Activated T-helper 2 cell treated with anti-CD3 and anti-CD28 coated beads, Interferon-gamma antibody, Interleukin-2, Interleukin-4, amounts not matched to agents 10 μg/mL and 5 μg/mL and 100 μg/mL, durations not matched to agents 14 hours and 24 hours and 36 hours (primary cell): ENCODE measurements at places on chromosomes 2 and 18. TPM values are rescaled to one million over a fixed set of nuclear protein-coding genes. Genes with fewer than 3 reads are reported as not detected.

DNA sequence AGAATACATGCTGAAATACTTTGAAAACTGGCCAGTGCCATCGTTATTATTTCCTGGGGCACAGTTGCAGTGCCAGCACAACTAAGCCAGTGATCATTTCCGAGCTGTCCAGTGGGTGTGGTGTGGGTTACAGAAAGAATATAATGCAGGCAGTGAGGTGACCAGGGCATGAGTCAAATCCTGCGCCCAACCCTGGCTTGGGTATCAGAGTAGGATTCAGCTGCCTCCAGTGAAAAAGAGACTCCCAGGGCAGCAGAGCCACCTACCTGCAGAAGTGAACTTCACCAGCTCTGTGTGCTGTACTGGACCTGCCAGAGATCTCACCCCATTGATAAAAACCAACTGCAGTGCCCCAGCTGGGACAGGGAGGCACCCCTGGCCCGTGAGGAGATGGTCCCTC, 18.0 kb downstream of the SLC9A2 start:
- peaks cover 8% of the 10 kb centered on the region for H3K27me3 ChIP-seq
- H3K4me1 ChIP-seq = peaks cover 3% of the 10 kb centered on the region
- H3K4me3 ChIP-seq = no peak overlapping the region
- no peak overlapping the region for H3K27ac ChIP-seq

DNA sequence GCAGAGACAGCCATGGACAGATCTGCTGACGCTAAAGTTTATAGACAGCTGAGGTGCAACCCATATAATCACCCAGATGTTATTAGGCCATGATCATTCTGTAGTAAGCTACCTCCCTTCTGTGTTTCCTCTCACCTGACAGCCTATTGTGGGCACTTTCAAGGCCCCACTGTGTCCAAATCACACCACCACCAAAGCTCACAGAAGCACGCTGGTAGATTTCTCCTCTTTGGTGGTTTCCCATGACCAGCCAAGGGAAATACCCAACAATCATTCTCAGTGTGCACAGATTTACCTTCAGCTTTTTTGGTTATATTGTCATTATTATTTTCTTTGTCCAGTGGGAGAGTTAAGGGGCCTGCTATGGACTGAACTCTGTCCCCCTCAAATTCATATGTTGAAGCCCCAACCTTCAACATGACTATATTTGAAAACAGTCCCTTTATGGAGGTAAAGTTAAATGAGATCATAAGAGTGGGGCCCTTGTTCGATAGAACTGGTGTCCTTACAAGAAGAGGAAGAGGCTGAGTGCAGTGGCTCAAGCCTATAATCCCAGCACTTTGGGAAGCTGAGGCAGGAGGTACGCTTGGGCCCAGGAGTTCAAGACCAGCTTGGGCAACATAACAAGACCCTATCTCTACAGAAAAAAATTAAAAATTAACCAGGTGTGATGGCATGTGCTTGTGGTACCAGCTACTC, 74.0 kb upstream of the MSH6 start:
- no peak for DNase-seq
- no peaks in the 10 kb centered on the region for H3K4me1 ChIP-seq
- H3K36me3 ChIP-seq = no peaks in the 10 kb centered on the region
- H3K27me3 ChIP-seq = no peaks in the 10 kb centered on the region
- H3K4me3 ChIP-seq = no peak overlapping the region

DNA sequence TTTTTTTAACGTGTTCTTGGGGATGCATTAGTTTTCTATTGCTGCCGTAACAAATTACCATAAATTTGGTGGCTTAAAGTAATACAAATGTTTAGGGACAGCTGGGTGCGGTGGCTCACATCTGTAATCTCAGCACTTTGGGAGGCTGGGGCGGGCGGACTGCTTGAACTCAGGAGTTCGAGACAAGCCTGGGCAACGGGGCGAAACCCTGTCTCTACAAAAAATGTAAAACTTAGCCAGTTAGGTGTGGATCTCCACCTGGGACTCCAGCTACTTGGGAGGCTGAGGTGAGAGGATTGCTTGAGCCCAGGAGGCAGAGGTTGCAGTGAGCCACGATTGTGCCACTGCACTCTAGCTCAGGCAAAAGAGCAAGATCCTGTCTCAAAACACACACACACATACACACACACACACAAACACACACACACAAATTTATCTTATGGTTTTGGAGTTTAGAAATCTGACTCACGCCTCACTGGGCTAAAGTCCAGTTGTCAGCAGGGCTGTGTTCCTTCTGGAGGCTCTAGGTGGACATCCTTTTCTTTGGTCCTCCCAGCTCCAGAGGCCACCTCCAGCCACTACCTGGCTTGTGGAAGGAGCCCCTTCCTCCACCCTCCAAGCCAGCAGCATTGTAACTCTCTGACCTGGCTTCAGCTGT, 76.1 kb downstream of the SEPTIN10 start:
- H3K27me3 ChIP-seq = peaks cover 23% of the 10 kb centered on the region
- no peaks in the 10 kb centered on the region for H3K4me1 ChIP-seq
- H3K27ac ChIP-seq = no peak overlapping the region
- H3K36me3 ChIP-seq = no peaks in the 10 kb centered on the region

- peak overlapping the region; percentile 85 for H3K4me3 ChIP-seq
- peak overlapping the region; percentile 95 for H3K27ac ChIP-seq
- H3K36me3 ChIP-seq = no peaks in the 10 kb centered on the region
- H3K27me3 ChIP-seq = no peaks in the 10 kb centered on the region
- H3K4me1 ChIP-seq = peaks cover 79% of the 10 kb centered on the region
These were observed 148.2 kb upstream of the ITGA4 start for GRCh38 chr2:181308766-181309515.

The NOL4 gene
- total RNA-seq = not detected in 2 replicates

The MYL1 gene
- total RNA-seq = not detected in 2 replicates

- H3K27me3 ChIP-seq = no peaks in the 10 kb centered on the region
- H3K4me3 ChIP-seq = no peak overlapping the region
- peaks cover 55% of the 10 kb centered on the region for H3K36me3 ChIP-seq
- peaks cover 67% of the 10 kb centered on the region for H3K4me1 ChIP-seq
These were observed 20.8 kb downstream of the TNFRSF11A start for GRCh38 chr18:62345909-62346308.

The PKDCC gene
- total RNA-seq = 0.11 TPM in 1 of 2 replicates, not detected in the other

The CIB4 gene
- not detected in 2 replicates for total RNA-seq

The GNLY gene
- total RNA-seq = 21.9 and 23.5 TPM in 2 replicates

The STK11IP gene
- total RNA-seq = 32.5 and 38.1 TPM in 2 replicates

- DNase-seq = no peak
- no peak overlapping the region for H3K27ac ChIP-seq
- peaks cover 20% of the 10 kb centered on the region for H3K4me1 ChIP-seq
- peak overlapping the region; percentile 61 for H3K4me3 ChIP-seq
These were observed 1.9 kb upstream of the TMEFF2 start for GRCh38 chr2:192196421-192197194.

DNA sequence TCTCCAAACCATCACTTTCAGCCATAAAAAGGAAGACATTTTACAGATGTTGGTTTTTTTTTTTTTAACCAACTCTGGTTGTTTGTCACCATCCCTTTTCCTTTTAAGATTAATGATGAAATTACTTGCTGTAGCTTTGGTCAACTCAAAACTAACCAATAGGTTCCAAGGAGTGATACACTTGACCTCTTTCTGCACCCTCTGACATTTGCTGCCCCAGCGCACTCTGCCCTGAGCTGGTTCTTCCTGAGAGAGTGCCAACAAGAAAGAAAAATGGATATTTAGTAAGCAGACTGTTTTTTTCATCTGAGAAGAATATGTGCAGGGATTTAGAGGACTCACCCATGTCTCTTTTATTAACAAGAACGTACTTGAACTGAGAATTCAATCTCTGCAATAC, 520.0 kb downstream of the TXNL1 start:
- no peak for DNase-seq
- H3K4me3 ChIP-seq = no peak overlapping the region
- H3K36me3 ChIP-seq = no peaks in the 10 kb centered on the region

DNA sequence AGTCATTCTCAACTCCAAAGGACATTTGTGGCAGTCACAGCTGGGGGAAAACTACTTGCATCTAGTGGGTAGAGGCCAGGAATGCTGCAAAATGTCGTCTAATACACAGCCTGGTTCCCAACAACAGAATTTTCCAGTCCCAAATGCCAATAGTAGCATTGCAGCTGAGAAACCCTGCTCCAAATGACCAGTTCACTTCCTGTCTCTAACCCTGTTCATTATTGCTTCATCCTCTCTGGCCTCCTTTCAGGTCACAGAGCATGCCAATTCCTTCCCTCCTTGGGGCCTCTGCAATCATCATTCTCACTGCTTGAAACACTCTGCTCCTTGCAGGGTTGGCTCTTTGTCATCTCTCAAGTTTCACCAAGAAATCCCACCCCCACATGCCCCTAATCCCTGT, 139.1 kb downstream of the IRS1 start:
- H3K4me3 ChIP-seq = no peak overlapping the region
- no peaks in the 10 kb centered on the region for H3K36me3 ChIP-seq
- H3K27ac ChIP-seq = no peak overlapping the region
- H3K4me1 ChIP-seq = no peaks in the 10 kb centered on the region
- peaks cover 27% of the 10 kb centered on the region for H3K27me3 ChIP-seq
- no peak for DNase-seq

The SLC11A1 gene
- total RNA-seq = 0.18 and 0.21 TPM in 2 replicates

GRCh38 chr2:76197428-76197827, 486.7 kb upstream of the GCFC2 start:
- H3K27me3 ChIP-seq = no peaks in the 10 kb centered on the region
- no peak overlapping the region for H3K27ac ChIP-seq
- no peak overlapping the region for H3K4me3 ChIP-seq
- no peaks in the 10 kb centered on the region for H3K36me3 ChIP-seq
- DNase-seq = no peak

The ANO7 gene
- total RNA-seq = 3.5 and 4.3 TPM in 2 replicates

The GAD1 gene
- 41.4 and 42.0 TPM in 2 replicates for total RNA-seq

The ERBB4 gene
- total RNA-seq = not detected in 2 replicates

The KCNG2 gene
- not detected in 2 replicates for total RNA-seq

GRCh38 chr18:70233974-70234373, 28.5 kb upstream of the RTTN start:
- H3K27ac ChIP-seq = no peak overlapping the region
- H3K4me3 ChIP-seq = no peak overlapping the region
- no peak for DNase-seq
- H3K27me3 ChIP-seq = peaks cover 3% of the 10 kb centered on the region
- no peaks in the 10 kb centered on the region for H3K36me3 ChIP-seq

The PAIP2B gene
- 0.84 and 0.94 TPM in 2 replicates for total RNA-seq

DNA sequence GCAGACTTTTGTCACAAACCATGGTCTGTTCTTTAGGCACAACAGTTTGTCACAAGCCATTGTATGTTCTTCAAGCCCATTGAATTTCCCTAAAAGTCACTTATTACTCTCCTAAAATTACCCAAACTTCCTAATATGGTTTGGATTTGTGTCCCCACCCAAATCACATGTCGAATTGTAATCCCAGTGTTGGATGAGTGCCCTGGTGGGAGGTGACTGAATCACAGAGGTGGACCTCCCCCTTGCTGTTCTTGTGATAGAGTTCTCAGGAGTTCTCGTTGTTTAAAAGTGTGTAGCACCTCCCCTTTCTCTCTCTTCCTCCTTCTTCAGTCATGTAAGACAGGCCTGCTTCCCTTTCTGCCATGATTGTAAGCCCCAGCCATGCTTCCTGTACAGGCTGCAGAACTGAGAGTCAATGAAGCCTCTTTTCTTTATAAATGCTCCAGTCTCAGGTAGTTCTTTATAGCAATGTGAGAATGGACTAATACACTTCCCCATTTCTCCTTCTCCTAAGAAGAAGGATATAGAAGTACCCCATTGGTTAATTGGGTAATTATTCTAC, 11.2 kb upstream of the GYPC start:
- no peaks in the 10 kb centered on the region for H3K36me3 ChIP-seq
- H3K4me3 ChIP-seq = no peak overlapping the region
- peaks cover 12% of the 10 kb centered on the region for H3K27me3 ChIP-seq
- no peak for DNase-seq
- peaks cover 4% of the 10 kb centered on the region for H3K4me1 ChIP-seq
- H3K27ac ChIP-seq = no peak overlapping the region

- no peaks in the 10 kb centered on the region for H3K27me3 ChIP-seq
- no peaks in the 10 kb centered on the region for H3K36me3 ChIP-seq
- H3K4me1 ChIP-seq = no peaks in the 10 kb centered on the region
- H3K4me3 ChIP-seq = no peak overlapping the region
These were observed 113.4 kb upstream of the PDE1A start for GRCh38 chr2:182540252-182540651.

The FAM228A gene
- total RNA-seq = 0.21 TPM in 1 of 2 replicates, not detected in the other

The DUSP2 gene
- 238 and 260 TPM in 2 replicates for total RNA-seq

GRCh38 chr2:11446733-11447248, 19.2 kb downstream of the E2F6 start:
- H3K36me3 ChIP-seq = peaks cover 61% of the 10 kb centered on the region
- no peaks in the 10 kb centered on the region for H3K4me1 ChIP-seq
- no peak overlapping the region for H3K4me3 ChIP-seq
- H3K27me3 ChIP-seq = no peaks in the 10 kb centered on the region

The MALL gene
- total RNA-seq = 2.0 and 2.3 TPM in 2 replicates

- no peak for DNase-seq
- no peak overlapping the region for H3K27ac ChIP-seq
- H3K4me3 ChIP-seq = no peak overlapping the region
- H3K27me3 ChIP-seq = peaks cover 3% of the 10 kb centered on the region
- no peaks in the 10 kb centered on the region for H3K4me1 ChIP-seq
These were observed 167.7 kb downstream of the TMEM247 start for GRCh38 chr2:46647041-46647440.

The ETAA1 gene
- 11.1 and 12.0 TPM in 2 replicates for total RNA-seq

The FAM161A gene
- 5.0 and 5.5 TPM in 2 replicates for total RNA-seq

The DCDC2C gene
- total RNA-seq = not detected in 2 replicates

DNA sequence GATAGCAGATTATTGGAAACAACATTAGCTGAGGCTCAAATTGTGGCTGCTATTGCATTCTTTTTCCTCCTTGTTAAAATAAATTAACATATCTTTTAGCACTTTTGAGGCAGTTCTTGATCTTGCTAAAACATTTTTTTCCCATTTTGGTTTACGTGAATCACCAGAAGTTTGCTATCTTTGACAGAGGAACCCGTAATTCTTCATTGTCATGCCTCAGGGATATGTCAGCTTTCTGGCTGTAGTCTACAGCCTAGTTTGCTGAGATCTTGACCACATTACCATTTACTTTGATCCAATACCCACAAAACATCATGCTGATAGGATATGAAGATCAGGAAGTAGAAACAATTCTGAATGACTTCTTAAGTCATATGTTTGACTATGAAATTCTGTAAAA, 25.1 kb upstream of the FANCL start:
- no peak overlapping the region for H3K27ac ChIP-seq
- no peak for DNase-seq
- no peak overlapping the region for H3K4me3 ChIP-seq
- no peaks in the 10 kb centered on the region for H3K36me3 ChIP-seq

The NOTO gene
- not detected in 2 replicates for total RNA-seq
